AG09319 (cell line): ENCODE measurements at places on chromosomes 4 and X.

- no peak for DNase-seq
Measured at GRCh38 chr4:32830160-32830559, 2110.0 kb downstream of the PCDH7 start.

- DNase-seq, result no peak
Measured at GRCh38 chr4:3248811-3249661, at the start of gene MSANTD1. Gene MSANTD1, plus strand, starts transcription at chr4:3249159. Its CDS starts 64 bp downstream, at chr4:3249223.

DNA sequence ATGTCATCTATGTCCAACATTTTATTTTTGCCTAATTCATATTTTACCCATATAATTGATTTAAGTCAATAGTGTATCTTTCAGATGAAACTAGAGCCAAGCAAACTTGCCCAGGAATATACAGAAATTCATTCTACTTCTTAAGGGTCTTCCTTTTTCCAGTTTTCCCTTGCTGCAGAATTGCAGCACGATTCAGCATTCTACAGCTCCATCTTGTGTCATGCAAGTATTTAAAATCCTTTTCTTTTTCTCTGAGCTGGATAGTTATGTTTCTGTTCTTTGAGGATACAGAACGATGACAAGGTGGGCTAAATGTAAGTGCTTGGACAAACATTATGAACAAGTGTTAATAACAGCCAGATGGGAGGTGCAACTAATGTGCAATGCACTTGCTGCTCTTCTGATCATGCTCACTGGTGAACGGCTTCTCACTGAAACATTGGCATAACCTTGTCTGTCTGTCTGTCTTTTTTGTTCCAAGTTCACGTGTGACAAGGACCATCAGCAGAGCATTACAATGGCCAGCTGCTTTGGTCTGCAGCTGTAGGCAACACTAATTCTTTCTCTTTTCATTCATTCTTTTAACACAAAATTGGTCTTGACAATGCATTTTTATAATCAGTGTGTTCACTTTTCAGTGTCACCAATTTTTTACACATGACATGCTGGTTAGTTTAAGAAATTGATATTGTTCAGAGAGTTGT is 1821.7 kb downstream of the ARAP2 start:
- DNase-seq, result no peak

DNA sequence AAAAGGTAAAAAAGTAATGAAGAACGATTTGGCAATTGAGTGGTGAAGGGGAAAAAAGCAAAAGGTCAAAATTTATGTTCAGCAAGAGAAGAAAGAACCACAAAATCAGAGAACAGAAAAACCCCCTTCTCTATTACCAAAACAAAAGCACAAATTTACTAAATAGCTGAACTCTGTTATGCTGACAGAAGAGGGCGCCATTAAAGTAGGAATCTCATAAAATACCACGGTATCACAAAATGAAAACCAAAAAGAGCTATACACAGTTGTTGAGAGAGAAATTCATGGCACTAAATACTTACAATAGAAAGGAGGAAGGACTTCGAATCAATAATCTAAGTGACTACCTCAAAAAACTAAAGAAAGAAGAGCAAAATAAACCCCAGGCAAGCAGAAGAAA is 69.6 kb upstream of the CXorf66 start:
- DNase-seq, result no peak

- no peak for DNase-seq
Measured at GRCh38 chr4:162582180-162582579, 418.4 kb upstream of the FSTL5 start.

GRCh38 chr4:42313872-42314271 is 83.4 kb upstream of the SHISA3 start:
- no peak for DNase-seq
